Ureter (tissue), 1 donor: ENCODE measurements at places on chromosomes 6 and 20. TPM values are rescaled to one million over a fixed set of nuclear protein-coding genes. Genes with fewer than 3 reads are reported as not detected.
A peak's percentile ranks its signal among the peaks of the same experiment; 100 is the strongest.

GRCh38 chr6:12324099-12324498 is 33.9 kb downstream of the EDN1 start:
- peak; percentile 57 for DNase-seq

DNA sequence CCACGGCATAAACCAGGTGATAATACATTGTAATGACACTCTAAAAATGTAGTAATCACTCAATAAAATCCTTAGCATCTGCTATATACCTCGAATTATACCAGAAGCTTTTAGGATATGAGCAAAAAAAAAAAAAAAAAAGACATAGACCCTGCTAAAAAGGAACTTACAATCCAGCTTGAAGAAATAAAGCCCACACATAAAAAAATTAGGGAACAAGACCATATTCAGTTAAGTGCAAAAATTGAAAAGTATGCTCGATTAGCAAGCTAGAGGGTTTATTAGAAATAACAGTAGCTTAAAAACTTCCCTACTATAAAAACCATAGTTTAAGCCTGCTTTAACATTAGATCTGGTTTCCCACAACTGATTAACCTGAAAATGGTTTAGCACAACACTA is 135.6 kb downstream of the GMPR start:
- no peak for DNase-seq

- no peak for DNase-seq
These were observed 323.9 kb downstream of the LAMA2 start for GRCh38 chr6:129206821-129207220.

- DNase-seq, result no peak
These were observed 10.2 kb upstream of the EEF1A2 start for GRCh38 chr20:63509088-63509564.

DNA sequence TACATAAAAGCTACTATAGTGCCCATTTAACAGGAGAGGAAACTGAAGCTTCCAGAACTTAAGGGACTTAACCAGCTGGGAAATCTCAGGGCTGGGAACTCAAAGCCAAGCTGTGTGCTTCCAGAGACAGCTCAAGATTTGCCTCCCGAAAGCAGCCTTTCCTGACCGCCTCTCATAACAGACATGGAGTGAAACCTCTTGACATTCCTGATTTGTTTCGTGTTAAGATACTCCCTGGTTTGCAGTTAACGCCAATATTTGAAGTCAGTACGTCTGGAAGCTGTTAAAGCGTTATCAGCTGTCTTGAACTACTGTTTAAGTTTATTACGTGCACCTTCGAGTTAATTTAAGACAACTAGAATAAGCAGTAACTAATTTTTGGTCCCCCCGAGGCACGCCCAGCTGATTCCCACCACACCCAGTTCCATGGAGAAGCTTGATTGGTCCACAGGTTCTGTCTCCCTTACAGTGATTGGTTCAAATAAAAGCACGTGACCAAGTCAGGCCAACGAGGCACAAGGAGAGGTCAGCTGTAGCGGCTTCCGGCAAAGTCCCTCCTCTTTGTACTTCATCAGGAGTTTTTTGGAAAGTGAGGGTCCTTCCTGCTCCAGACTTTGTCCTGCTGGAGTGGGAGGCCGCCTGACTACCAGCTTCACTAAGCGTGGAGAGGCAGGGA is 8.9 kb upstream of the TCP11 start:
- no peak for DNase-seq

GRCh38 chr6:31864818-31865204 is 2.2 kb upstream of the NEU1 start:
- no peak for DNase-seq

- no peak for DNase-seq
These were observed 62.0 kb downstream of the IYD start for GRCh38 chr6:150430815-150431214.

- DNase-seq, result peak; percentile 64
These were observed 23.2 kb upstream of the SERINC1 start for GRCh38 chr6:122494665-122495272.

DNA sequence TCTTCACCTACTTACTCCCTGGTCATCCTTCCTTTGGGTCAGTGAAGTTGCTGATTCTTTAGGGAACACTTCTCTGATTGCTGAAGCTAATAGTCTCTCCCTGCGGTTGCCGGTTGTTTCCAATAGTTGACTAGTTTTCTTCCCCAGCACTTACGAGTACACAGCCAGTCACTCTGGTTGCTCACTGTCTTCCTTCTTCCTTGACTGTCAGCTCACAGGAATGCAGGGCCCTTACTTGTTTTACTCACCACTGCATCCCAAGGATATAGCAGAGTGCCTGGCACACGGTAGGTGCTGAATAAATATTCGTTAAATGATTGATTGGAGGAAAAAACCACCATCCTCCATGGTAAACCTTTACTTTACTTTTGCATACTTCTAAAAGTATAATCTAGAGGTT is 345.0 kb downstream of the QKI start:
- no peak for DNase-seq

DNA sequence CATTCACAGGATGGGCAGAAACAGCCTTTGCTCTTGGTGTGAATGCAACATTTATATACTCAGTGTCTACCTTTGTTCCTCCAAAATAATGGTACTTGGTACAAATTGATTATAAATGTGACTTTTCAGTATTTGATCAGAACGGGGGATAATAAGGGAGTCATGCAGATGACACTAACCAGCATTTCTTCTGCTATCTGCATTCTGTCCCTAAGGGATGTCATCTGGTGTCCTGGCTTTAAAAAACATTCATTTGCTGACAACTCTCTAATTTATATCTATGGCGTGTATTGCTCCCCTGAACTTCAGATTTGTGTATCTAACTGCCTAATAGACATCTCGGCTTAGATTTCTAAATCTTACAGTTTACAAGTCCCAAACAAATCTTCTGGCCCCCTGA is 76.4 kb upstream of the FLRT3 start:
- DNase-seq, result no peak

GRCh38 chr20:52805296-52805571 is 166.9 kb upstream of the TSHZ2 start:
- DNase-seq, result no peak

DNA sequence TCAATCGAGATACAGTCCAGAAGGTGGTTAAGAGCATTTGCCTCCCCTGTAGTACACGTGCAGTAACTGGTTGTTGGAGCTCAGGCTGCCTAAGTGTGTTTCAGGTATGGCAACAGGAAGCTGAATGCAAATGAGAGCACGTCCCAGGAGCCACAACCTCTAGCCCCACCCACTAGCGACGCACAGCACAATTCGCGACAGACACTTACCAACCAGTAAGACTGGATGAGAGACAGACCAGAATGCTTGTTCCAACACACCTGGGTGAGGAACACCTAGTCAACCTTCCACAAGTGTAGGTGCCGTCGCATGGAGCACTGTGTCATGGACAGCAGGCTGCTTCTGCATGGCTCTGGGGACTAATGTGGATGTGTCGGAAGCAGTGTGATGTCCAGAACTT is 7.2 kb upstream of the SERPINB1 start:
- DNase-seq, result no peak

GRCh38 chr6:156906451-156906850 is 129.3 kb downstream of the ARID1B start:
- no peak for DNase-seq

DNA sequence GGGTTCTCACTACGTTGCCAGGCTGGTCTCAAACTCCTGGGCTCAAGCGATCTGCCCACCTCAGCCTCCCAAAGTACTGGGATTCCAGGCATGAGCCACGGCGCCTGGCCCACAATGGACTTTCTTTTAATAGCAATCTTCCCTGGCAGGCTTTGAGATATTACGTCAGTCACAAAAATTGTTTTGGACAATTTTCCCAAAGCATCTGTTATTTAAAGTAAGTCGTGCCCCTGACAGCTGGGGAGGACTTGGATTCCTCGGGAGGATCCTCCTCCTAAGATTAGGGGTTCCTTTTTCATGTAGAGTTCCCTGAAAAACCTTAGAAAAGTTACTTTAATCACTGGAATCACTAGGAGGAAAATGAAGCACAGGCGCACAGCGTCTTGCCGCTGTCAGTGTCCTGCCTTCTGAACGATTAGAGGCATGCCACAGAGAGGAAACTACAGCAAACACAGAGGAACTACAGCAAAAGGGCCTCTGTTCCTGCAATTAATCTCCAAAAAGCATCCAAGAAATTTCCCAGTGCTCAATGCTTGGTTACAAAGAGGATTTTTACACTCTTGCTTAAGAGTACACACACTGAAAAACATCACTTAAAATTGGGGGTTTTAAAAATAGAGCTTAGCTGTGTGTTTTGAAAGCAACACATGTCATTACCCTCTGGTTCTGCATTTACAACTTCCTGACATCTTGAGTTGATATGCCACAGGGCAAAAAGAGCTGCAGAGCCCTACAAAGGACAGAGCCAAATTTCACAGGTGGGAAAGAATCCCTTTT is 4.5 kb downstream of the ACSS1 start:
- no peak for DNase-seq

- DNase-seq, result no peak
These were observed 4.6 kb downstream of the MAP3K4 start for GRCh38 chr6:160996131-160996601.

GRCh38 chr6:42355416-42355815 is 96.3 kb downstream of the TRERF1 start:
- DNase-seq, result no peak

DNA sequence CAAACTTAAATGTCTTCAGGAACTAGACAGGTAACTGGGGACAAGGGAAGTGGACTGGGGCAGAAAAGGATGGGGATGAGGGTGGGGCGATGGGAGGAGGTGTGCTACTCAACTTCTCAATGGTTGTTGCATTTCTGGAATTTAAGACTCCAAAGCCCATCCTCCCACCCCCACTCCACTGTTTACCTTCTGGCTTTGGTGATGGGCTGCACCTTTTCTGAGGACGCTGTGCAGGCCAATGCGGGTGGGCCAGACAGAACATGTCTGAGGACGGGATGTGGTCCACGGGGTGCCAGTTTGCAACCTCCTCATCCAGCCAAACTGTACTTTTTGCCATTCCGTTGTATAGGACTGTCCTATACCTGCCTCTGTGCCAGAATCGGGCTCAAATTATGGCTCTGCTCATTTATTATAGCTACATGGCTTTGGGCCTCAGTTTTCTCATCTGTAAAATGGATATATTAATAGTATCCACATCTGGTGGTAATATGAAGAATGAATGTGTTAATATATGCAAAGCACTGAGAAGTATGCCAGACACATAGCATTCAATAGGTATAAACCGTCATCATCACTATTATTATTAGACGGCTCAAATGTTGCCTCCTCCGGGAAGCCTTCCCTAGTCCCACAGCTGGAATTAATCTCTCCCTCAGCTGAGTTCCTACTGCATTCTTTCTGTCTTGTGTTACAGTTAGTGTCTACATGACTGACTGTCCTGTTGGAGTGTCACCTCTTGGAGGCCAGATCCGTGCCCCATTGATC is 31.0 kb upstream of the VEGFA start:
- peak; percentile 52 for DNase-seq

DNA sequence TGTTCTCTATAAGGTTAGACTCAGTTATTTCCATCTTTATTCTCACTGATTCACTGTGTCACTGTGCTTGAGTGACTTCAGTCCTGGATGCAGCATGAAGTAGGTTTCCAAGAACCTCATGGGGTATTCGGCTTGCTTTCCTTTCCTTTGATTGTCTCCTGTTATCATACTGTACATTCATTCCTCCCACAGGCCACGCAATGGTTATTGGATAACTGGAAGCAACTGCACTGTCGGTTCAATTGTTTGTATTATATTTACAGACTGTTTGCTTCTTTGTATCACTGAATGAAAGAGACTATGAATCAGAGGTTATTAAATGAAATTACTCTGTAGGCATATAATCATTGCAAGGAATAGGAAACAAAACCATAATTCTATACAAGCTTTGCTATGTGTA is 129.4 kb downstream of the MAP7 start:
- DNase-seq, result no peak

DNA sequence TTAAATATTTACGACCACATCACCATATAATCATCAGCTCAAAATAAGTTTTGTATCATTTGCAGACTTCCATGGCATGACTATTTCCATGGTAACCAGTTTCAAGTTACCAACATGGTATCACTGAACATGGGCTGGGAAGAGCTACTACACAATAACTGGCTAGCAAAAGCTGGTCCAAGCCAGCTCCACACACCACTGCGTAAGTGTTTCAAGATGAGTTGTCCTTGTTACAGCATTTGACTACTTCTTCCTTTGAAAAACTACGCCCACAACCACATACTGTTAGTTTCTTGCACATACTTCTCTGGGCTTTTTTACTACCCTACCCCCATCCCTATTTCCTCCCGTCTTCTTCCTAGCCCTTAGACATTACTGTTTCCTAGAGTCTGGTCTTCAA is 8.5 kb downstream of the CD164 start:
- DNase-seq, result no peak

DNA sequence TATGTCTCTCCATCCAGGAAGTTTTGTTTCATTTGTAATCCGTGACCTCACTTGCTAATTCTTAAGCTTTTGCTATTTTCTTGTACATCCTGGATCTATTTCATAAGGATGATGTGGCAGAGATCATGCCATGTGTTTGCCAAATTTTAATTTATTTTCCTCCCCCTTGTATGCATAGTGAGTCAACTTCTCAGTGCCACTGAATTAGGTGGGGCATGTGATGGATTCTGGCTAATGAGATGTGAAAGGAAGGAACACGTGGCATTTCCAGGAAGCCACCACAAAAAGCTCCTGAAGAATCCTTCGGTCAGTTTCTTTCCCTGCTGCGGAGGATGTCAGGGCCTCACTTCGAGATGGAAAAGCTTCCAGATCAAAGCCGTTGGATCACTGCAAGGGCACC is 86.2 kb upstream of the PRL start:
- no peak for DNase-seq

DNA sequence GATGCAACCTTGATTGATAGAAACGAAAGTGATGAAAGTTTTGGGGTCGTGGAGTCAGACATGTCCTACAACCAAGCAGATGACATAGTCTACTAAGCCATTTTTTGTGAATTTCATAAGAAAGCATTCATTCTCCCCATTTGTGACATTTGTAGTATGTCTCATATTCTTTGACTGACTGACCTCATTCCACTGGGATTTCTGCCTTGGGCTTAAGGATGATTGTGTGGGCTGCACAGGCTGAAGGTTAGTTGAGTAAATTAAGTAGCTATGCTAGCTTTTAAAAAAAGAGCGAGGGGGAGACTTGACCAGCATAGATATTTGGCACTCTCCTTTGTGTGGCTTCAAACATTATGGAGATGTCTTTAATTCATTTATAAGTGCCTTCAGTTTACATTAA is 28.9 kb downstream of the STMND1 start:
- no peak for DNase-seq

- DNase-seq, result no peak
These were observed 97.7 kb upstream of the KCNQ5 start for GRCh38 chr6:72524011-72524645.

TPBG gene
- total RNA-seq, result 19.8 TPM

SLA2 gene
- 1.5 TPM for total RNA-seq

GMNN gene
- 67.5 TPM for total RNA-seq

SLC23A2 gene
- 58.8 TPM for total RNA-seq

PLEKHG1 gene
- total RNA-seq, result 78.9 TPM

PTPRT gene
- 0.10 TPM for total RNA-seq

SMPD2 gene
- total RNA-seq, result 15.3 TPM

ARMC2 gene
- total RNA-seq, result 10.9 TPM

TRIM10 gene
- total RNA-seq, result not detected

FAM209B gene
- not detected for total RNA-seq

PPP1R16B gene
- 10.4 TPM for total RNA-seq

MCHR2 gene
- total RNA-seq, result not detected

MOG gene
- total RNA-seq, result not detected
